ENCODE measurements at places on chromosomes 7 and 10.

GRCh38 chr7:132059141-132059540, 502.7 kb upstream of the PODXL start:
- DNase-seq: no peak

DNA sequence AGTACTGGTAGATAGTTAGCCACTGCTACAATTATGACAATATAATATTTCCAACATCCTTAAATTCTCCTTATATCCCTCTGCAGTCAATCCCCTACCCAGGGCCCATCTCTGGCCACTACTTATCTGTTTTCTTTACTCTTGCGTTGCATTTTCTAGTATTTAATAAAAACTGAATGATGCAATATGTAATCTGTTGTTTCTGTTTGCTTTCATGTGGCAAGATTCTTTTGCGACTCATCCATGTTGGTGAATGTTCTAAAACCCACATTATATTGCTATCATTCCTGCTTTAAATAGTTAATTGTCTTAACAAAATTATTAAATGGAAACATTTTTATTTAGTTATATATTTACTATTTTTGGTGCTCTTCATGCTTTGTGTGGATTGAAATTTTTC, 338.5 kb downstream of the MDFIC start:
- DNase-seq: no peak

DNA sequence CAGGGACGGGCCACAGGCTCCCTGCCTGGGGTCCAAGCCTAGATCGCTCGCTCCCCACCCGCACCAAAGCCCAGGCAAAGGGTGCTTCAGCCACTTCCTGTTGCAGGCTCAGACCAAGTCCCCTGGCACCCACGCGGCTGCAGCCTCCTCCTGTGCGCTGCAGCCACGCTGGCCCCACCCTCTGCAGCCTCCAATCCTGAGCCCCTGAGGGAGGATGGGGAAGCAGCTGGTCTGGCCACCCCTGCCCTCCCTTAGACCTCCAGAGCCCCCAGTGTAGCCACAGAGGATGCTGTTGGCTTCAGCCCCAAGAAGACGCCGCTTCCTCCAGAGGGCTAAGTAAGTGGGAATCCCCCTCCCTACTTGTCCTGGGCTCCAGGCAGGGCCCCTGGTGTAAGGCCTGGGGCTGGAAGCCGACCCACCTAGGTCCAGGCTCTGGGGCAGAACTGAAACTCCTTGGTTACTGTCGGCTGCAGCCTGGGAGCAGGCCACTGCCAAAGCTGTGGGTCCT, 9.4 kb downstream of the LIMK1 start:
- DNase-seq: no peak

GRCh38 chr10:66924674-66925345, 1.0 kb upstream of the LRRTM3 start:
- DNase-seq: no peak

GRCh38 chr10:109358325-109358724, 565.0 kb downstream of the XPNPEP1 start:
- no peak for DNase-seq

DNA sequence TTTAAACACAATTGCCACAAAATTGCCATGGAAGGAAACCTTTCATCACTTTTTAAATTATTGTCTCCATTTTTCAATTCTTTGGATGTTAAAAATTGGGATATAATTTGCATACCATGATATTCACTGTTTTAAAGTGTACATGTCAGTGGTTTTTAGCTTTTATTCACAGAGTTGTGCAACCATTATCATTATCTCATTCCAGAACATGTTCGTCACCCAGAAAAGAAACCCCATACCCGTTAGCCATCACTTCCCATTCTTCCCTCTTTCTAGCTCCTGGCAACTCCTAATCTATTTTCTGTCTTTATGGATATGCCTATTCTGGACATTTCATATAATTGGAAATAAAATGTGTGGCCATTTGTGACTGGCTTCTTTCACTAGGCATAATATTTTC, 260.3 kb upstream of the FERD3L start:
- DNase-seq: no peak

- DNase-seq: no peak
Measured at GRCh38 chr7:77862691-77863090, 64.1 kb downstream of the PHTF2 start.

DNA sequence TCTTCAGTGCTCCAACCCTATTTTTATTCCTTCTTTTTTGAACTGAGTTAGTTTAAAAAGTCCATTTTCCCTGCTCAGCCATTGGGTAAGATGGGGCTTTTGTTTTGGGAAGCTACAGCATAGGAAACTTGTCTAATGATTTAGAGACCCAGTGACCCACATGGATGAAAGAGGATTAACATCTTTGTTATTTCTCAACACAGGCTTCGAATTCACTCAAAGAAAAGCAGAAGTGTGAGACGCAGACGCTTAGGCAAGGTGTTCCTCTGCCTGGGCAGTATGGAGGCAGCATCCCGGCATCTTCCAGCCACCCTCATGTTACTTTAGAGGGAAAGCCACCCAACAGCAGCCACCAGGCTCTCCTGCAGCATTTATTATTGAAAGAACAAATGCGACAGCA, 152.0 kb downstream of the HDAC9 start:
- DNase-seq: no peak

- no peak for DNase-seq
Measured at GRCh38 chr10:18043148-18044006, 91.7 kb downstream of the SLC39A12 start.

DNA sequence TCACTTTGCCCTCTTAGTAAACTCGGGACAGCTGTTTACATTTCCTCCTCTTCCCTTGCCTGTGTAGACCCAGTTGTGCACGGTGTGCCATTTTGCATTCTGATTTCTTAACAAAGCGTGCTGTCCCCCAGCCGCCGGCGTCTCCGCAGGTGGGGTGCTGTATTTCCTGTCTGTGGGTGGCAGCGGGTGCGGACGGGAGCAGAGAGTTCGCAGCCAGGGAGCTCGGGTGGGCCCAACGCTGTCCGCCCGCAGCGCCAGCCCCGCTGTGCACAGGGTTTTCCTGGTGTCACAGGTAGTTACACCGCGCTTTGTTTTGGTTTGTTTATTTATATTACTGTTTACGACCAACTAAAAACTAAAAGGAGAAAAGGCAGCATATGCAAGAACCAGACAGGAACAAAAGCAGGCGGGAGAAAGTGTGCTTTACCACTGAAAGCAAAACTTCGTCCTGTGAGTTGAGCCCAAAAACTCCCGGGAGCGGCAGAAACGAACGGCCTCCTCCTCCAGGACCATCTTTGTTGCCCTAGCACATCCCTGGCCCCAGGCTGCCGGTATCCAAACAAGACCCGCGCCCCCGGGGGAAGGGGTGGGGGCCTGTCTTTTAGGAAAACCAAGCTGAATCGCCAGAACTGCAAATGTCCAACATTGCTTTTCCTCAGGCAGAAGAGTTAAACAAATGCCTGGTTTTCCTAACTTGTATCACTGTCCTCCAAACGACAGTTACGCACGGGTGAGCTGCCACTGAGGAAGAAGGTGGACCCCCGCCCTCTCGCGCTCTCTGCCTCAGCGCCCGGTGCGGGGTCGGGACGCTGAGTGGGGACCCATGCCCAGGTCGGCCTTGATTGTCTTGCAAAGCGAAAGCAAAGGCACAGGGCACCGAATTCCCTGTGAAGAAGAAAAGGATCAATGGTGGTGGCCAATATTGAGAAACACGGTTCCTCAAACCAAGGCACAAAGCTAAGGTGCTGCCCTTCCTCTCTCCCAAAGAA, 45.9 kb upstream of the DRGX start:
- no peak for DNase-seq

- no peak for DNase-seq
Measured at GRCh38 chr7:152883858-152884257, 124.3 kb downstream of the ACTR3B start.

GRCh38 chr7:124459101-124460055, 306.2 kb downstream of the GPR37 start:
- no peak for DNase-seq

DNA sequence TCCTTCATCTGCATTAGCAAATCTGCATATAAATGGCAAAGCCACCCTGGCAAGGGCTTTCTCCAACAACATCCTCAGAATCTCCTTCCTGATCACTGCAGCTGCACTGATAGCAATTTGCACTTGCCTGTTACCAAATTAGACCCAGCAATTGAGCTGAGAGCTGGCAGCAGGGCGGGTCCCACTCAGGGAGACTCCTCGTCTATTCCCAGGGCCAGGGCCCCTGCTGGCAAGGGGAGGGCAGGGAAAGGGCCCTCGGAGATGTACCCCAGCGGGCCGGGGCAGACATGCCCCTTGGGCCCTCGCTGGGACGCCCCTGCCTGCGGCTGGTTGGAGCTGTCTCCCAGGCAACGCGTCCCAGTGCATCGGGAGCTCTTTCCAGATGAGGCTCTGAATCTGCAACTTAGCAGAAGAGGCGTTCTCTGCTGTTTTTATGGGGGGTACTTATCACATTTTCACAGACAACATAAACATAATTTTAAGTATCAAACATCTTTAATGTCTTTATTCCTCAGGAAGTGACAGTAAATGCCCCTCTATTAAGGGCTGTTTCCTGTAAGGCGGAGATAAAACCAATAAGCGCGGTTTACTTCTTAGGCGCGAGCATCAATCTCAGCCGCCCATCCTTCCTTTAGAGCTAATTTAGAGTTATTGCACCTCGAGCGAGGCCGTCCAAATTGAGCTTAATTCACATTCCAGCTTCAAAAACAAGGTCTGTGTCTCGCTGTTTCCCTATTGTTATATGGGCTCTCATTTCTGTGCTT, 249.0 kb upstream of the PPP2R2D start:
- no peak for DNase-seq

Measured in NCI-H2171 treated with DMSO at 0.1 percent for 48 hours (cell line).